ENCODE measurements at places on chromosomes 1 and 21.
A peak's percentile ranks its signal among the peaks of the same experiment; 100 is the strongest.

DNA sequence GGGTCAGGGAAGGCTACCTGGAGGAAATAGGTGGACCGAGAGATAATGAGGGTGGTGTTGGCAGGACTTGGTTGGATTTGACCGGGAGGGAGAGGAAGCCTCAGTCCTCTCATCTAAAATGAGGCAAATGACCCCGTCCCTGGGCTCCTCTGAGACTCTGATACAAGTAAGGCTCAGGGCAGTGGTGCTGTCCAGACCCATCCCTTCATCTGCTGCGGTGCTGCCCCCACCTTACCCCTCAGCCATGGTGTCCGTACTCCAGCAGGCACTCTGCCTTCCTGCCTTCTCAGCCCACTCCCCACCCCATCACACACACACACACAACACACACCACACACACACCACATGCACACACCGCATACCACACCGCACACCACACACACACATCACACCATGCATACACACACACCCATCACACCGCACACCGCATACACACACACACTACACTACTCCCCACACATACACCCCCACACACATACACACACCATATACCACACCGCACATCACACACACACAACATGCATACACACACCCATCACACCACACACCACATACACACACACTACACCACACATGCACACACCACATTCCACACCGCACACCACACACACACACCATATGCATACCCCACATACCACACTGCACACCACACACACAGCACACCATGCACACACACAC lies 29.4 kb upstream of the SLC26A9 start:
- no peak for DNase-seq

DNA sequence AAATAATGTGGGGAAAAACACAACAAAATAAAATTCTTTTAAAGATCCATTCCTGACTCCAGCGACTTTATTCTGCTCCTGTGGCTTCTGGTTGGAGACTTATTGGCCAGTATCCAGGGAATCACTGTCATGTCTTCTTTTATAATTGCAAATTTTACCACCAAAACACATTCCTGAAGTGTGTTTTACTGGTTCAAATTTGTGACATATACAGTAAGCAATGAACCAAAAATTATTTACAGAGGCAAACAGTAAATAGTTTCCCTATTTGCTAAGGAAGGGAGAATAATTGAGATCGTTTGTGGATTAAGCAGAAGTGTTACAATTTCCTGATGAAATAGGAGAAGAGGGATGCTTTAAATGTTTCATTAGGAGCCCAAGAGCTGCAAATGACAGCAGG lies 118.7 kb downstream of the ZNF281 start:
- DNase-seq, result no peak

DNA sequence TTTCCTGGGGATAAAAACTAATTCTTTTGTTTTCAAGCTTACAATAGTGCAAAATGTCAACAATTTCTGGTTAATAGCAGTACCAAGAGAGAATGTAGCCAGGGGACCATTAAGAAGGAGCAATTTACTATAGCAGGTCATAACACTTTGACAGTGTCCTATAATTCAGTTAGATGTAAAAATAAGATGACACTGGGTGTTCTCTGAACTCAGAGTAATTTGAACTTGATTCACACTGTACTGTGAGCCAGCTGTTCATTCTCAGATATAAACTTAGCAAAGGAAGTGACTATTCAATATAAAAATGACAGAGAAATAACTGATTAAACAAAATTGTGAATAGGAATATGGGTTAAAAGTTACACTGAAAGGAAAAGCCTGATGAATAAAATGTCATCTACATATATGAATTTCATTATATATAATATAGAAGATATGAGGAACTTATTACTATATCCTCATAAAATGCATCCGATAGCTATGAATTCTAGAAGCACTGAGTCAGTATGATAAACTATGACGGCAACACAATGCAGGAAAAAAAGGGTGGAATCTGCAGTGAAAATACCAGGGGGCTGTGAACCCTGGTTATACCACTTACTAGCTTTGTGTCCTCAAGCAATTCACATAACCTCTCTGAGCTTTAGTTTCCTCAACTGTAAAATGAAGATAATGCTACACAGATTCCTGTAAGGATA lies 135.9 kb downstream of the ACBD6 start:
- no peak for DNase-seq

DNA sequence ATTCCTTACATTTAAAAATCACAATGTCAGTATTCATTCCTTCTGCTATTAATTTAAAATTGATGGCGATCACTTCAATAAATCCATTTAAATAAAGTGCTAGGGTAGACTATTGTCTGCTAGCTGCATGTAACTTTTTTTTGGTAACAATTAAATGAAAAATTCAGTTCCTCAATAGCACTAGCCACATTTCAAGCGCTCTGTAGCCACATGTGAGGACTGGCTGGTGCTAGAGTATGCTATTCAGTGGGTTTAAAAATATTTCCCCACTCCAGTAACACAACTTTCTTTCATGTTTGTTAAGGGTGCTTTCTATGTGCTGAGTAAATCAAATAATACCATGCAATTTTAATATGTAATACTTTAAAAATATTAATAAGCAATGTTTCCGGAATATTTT lies 108.2 kb downstream of the LTN1 start:
- no peak for DNase-seq

DNA sequence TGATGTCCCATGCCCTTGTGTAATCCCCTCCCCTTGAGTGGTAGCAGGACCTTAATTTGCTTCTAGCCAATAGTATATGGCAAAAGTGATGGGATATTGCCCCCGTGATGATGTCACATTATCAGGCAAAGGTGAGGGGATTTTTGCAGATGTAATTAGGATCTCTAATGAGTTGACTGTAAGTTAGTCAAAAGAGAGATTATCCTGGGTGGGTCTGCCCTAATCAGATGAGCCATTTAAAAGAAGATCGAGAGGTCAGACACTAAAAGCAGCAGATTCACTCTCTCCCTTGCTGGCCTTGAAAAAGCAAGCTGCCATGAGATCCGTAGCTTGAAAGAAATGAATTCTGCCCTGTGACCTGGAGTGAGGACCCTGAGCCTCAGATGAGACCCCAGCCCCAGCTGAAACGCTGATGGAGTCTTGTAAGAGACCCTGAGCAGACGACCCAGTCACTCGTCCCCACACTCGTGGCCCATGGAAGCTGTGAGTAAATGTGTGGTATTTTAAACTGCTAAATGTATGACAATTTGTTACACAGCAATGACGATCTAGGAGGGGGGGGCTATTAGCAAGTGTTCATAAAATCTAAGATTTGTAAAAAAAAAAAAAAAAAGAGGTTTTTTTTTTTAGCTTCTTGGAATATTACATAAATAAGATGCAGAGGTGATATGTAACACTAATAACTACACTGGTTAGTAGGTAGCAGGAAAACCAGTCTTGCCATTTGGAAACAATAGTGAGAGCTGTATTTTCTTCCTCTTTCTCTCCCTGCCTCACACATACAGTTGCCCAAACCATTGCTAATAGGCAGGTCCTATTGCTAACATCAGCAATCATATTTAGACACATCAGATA lies 50.3 kb upstream of the TARBP1 start:
- DNase-seq, result no peak

- no peak for DNase-seq
Observed at GRCh38 chr1:180167021-180167701, 12.5 kb downstream of the QSOX1 start.

DNA sequence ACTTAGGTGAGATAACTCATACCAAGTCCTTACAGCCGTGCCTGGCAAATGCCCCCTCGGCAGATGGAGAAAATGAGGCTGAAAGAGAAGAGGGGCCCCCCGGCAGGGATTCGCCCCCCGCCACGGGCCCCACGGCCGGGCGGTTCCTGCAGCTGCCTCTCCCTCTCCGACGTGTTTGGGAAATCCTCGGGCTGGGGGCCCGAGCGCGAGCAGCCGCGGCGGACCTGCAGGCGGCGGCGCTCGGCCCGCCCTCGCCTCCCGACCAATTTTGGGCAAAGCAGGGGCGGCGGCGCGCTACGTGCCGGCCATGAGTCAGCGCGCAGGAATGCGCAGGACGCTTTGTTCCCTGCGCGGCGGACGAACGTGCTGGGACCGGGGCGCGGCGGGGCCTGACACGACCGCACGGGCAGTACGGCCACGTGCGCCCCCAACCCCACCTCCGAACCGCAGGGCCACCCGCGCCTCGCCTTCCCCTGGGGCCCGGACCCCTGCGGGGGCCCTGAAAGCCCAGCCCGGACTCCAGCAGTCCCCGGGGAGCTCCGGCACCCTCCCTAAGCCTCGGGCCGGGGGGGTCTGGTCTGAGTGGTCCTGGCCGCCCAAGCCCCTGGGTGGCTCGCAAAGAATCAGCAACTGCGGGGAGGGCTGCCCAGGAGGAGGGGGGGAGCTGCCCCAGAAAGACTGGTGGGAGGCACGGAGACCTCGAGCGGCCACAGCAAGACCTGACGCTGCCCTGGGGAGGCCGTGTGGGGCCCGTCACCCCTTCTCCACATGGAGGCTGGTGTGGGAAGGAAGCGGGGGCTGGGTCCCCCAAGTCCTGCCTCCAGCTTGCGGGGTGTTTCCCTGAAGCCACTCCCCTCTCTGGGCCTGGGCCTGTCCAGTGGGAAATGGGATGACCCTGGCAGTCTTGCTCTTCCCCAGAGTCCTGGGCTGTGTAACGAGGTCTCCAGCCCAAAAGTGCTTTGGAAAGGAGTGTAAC lies 11.9 kb upstream of the EDN2 start:
- peak; percentile 68 for DNase-seq

Data from fibroblast of the conjunctiva (primary cell).